ENCODE measurements at places on chromosomes 1 and 21.

DNA sequence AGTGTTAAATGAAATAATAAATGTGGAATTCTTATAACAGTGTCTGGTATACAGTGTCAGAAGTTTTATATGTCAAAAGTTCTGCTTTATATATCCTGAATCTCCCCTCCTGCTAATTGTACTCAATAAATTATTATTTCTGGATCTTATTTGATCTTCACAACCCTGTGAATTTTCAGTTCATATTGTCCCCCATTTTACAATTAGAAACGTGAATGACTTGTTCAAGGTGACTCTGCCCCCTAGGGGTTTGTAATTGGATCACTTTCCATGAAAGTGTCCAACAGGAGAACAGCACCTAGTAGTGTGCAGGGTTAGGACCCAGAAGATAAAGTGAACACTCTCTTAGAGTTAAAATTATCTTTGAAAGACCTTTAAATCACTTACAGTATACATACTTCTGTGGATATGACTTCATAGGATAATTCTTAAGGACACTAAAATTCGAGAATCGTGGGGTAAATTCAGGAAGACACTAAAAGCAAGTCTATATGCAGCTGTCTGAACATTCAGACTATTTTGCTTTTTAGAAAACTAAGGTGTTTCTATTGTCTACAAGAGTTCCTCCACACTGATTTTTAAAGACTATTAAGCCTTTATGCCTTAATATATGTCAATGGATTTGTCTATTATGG lies 4.5 kb upstream of the DDR2 start:
- no peak for DNase-seq

GRCh38 chr1:151988405-151988923 lies 5.2 kb downstream of the S100A10 start:
- DNase-seq: no peak

DNA sequence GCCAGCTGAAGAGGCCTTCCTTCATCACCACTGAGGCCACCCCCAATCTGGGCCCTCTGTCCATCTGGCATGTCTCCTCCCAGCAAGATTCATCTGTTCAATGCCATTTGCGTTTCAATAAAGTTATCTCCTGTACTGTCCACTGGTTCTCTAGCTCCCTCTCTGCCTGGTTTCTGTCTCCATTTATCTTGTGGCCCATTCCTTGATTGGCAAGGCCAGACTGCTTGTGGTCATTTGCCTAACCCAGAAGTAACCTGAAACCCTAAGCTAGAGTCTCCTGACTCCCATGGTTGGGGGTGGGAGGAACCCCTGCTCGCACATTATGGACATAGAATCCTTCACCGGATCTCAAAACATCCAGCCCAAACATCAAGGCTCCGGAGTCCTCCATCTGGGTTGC lies 2.1 kb upstream of the IPO9 start:
- DNase-seq: no peak

DNA sequence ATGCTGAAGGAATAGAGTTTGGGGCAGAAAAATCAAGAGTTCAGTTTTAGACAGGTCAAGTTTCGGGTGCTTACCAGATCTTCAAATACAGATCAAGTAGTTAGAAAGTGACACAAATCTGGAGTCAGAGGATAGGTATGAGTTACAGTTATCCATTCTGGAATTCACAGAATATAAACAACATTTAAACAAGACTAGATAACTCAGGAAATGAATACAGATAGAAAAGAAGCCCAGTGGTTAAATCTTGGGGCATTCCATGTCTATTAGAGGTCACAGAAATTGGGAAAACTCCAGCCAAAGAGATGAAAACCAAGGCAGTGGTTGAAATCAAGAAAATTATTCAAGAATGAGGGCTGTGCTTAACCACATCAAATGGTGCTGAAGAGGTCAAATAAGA lies 187.0 kb upstream of the HP1BP3 start:
- no peak for DNase-seq

DNA sequence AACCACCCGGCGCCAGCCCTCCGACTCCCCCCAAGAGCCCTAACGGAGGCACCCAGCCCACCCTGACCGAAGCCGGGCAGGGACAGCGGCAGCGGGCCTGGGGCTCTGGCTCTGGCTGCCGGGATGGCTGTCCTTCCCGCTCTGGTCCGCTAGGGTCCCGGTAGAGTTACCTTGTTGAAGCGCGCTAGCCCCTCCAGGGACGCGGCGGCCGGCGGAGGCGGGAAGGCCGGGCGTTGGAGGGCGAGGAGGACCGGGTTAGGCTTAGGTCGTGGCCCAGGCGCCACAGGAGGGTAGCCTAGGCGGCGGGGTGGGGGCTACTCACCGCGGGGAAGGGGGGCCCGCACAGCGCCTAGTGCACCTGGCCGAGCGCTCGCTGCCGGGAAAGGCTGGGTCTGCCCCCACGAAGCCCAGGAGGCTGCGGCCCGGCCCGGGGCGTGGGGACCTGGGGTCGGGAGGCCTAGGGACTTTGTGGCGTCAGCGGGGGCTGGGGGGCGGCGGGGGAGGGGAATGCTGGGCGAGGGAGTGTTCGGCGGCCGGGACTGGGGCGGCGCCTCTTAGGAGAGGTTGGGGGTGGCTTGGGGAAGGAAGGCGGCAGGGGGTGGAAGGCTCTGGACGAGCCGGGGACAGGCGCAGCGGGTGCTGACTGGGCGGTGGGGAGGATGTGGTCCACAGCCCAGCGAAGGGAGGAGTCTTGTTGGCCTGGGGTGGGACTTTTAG lies at the start of gene TRIM17:
TSS of gene TRIM17 (minus strand) at position 645 of the 717 bp plus-strand sequence. CDS start 1,789 bp downstream, outside the sequence.
- no peak for DNase-seq

- DNase-seq: no peak
Observed at GRCh38 chr1:20381045-20381641, 90.5 kb downstream of the VWA5B1 start.

DNA sequence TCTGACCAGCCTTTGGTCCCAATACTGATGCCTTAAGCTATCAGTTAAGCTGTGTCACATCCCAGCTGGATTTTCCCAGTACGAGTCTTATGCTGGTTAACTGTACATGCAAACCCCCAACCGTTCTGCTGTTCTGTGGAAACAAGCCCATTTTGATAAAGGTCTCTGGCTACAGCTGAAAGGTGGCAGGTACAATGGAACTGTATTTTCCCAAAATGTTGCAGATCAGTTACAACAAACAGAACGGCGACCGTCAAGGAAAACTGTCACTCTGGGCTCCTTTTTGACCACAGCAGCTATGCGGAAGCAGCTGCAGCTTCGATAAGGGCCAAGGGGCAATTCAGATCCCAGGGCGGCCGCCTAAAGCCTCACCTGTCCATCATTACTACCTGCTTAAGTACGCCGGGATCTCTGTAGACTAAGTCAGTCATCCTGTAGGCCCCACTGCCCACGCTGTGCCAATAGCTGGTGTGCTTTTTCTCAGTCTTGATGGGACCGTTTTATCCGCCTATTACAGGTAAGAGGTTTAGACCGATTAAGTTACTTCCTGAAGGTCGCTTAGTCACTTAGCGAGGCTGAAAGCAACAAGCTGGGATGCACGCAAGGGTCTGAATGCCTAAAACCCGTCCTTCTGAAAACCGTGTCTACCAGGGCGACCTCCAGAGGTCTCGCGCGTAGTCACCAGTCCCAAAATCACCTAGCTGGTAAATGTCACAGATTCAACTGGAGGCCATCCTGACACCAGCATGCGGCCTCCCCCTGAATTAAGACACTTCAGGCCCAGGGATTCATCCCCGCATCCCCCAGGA lies 11.1 kb upstream of the RAB42 start:
- DNase-seq: peak; percentile 30

DNA sequence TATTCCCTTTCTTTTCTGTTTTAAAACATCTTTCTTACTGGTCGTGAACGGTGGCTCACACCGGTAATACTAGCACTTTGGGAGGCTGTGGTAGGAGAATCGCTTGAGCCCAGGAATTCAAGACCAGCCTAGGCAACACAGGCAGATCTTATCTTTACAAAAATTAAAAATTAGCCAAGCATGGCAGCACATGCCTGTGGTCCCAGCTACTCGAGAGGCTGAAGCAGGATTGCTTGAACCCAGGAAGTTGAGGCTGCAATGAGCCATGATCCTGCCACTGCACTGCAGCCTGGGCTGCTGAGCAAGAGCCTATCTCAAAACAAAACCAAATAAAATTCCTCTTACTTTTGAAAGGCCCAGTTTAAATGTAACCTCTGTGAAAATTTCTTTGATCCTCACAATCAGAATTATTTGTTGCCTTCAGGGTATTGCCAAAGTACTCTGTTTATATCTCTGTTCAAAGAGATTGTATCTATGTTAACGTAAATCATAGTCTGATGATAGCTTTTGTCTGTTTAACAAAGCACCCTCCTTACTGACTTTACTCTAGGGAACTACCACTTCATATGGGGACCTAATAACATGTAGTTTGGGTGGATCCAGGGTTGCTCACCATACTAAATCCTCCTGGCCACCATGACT lies 71.6 kb downstream of the RERE start:
- DNase-seq: no peak

Data from bone marrow (tissue), 2 donors.